ENCODE measurements at places on chromosomes 12 and 14.

DNA sequence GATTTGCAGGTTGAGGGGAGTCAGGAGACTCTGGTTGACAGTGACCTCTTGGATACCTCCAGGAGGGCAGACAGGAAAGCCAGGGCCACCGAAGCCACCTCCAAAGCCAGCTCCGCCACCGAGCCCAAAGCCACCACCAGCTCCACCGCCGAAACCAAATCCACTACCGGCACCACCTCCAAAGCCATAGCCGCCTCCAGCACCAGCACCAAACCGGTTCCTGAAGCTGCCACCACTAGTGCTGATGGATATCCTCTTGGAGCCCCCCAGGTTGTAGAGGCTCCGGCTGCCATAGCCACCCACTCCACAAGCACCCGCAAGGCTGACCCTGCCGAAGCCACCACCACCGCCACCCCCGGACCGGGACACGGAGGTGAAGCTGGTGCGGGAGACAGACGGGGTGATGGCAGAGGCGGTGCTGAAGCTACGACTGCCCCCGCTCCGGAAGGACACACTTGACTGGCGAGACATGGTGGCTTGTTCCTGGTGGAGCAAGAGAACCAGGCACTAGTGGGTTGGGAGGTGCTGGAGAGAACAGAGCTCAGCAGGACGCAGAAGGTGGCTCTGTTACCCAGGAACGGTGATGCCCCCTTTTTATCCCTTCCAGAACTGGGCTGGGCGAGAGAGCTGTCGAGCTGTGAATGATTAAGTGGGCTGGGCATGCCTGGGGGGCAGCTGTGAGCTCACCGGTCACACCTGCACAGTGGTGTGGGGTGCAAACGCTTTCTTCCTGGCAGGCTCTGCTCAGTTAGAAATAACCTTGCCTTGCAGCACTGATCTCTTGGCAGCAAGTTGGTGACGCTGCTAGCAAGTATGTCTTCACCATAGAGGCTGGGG, at the start of gene KRT5:
TSS of gene KRT5 (minus strand) at position 569 of the 837 bp plus-strand sequence. CDS start at position 471, 98 bp downstream.
- DNase-seq, result no peak

GRCh38 chr12:47739979-47740378, 14.7 kb upstream of the ENDOU start:
- no peak for DNase-seq

GRCh38 chr14:85595981-85596380, 66.0 kb downstream of the FLRT2 start:
- no peak for DNase-seq

GRCh38 chr14:72907886-72908285, 14.0 kb upstream of the DPF3 start:
- no peak for DNase-seq

Measured in Panc1 (cell line).